ENCODE measurements at places on chromosomes 11 and 22.

DNA sequence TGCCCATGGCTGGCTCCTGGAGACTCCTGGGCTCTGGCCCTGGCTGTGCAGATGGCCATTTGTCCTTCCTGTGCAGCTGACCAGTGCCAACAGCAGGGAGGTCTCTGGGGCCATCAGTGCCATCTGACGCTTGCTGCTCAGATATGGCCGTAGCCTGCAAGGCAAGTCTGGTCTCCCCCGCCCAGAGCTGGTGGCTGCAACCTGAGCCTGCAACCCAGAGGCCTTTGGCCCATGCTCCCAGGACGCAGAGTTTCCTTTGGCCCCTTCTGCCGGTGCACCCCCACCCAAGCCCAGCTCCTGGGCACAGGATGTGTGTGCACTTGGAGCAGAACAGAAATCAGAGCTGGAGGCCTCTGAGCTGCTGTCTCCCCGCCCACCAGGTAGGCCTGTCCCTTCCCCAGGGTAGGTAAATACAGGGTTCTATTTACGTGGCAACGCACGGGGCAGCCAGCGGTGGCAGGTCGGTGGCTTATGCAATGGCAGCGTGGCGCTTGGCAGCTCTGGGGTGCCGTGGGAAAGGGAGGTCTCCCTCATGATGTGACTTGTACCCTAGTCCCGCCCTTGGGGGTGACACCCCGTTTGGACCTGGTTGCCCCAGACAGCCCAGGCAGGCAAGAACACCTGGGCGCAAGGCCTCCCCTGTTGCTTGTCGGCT, 21.0 kb upstream of the MYEOV start:
- no peak for DNase-seq

DNA sequence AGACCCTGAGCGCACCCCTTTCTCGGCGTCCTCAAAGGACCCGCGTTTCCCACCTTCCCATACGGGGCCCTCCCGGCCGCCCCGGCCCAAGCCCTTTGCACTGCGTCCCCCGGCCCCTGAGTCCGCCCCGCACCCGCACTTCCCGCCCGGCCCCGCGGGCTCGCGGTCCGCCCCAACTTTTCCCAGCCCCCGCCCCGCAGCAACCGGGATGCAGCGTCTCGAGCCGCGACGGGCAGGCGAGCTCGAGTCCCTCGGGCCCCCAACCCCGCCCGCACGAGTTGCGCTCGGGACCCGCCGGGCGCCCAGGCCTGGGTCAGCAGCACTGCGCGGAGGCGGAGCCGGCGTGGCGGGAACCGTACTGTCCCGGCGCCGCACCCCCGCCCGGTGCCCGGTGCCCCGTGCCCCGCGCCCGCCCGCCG, 371 bp downstream of the SMCO4 start:
- DNase-seq: no peak

DNA sequence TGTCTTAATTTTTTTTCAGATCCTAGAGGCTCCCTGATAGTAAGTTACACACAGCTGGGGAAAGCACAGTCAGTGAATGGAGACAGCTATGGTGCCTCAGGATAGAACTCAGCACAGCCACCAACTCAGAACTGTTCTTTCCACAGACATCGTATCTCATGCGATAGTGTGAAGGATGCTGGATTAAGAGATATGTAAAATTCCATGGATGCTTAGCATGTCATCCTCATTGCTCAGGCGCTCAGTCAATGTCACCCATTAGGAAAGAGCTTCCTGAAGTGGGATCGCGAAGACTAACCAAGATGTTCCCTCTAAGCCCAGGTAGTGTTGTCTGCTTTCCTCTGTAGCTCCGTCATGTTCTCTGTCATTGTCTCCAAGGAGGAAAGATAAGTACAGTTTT, 1000.4 kb downstream of the OPCML start:
- DNase-seq: no peak

DNA sequence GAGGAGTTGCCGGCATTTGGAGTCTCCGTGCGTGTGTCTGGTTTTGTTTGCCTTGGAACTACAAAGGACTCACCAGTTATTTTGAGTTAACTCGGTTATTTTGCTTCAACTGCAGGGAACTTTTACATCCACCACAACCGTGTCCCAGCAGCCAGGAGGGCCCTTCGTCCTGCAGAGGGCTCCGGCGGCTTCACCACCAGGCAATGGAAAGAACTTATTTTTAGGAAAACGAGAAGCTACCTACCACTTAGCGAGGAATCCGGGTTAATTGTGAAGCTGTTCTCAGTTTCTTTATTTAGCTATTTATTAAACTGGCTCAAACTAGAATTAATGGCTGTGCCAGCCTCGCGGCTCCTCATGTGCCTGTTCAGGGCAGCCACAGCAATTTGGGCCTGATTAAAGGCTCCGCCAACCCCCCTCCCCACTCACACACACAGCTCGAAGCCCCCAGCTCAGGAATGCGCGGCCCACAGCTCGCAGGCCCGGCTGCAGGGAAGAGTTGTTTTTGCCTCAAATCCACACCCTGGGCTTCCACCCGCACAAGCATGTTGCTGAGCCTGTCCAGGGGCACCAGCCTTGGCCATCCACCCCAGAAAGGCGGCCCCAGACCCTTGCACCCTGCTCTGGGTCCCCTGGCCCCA, 55.9 kb upstream of the FGF3 start:
- no peak for DNase-seq

DNA sequence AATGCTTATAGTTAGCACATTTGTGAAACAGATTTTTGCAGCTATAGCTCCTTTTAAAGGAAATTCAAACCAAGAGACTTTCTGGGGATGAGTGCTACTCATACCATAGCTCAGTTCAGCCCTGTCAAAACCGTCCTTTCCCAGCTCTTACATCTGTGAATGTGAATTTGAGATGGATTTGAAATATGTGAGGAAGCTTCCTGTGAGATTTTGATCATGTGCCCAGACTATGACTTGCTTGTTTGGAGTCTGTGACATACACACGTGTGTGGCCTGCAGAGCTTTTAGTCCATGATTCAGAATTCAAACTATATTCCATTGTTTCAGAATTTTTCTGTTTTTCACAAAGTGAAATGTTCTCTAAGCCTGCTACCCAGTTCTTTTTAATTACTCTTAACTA, 4.4 kb upstream of the MMP1 start:
- no peak for DNase-seq

GRCh38 chr11:132033051-132033450, 662.6 kb downstream of the NTM start:
- no peak for DNase-seq

- no peak for DNase-seq
Measured at GRCh38 chr11:68541116-68541515, 80.6 kb downstream of the PPP6R3 start.

DNA sequence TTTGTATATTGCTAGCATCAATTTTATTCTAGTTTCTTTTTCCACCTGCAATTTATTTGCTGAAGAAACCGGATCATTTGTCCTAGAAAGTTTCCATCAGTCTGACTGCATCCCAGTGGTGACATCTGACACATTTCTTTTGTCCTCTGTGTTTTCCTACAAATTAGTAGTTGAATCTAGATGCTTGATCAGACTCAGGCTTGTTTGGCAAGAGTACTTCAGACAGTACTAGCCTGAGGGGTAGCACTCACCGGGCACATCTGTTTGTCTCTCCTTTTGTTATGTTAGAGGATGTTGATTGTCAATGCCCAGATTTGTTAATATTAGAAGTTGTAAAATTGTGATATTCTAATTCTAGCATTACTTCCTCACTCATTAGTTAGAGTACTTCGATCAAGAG, 204.8 kb downstream of the SWAP70 start:
- DNase-seq: no peak

DNA sequence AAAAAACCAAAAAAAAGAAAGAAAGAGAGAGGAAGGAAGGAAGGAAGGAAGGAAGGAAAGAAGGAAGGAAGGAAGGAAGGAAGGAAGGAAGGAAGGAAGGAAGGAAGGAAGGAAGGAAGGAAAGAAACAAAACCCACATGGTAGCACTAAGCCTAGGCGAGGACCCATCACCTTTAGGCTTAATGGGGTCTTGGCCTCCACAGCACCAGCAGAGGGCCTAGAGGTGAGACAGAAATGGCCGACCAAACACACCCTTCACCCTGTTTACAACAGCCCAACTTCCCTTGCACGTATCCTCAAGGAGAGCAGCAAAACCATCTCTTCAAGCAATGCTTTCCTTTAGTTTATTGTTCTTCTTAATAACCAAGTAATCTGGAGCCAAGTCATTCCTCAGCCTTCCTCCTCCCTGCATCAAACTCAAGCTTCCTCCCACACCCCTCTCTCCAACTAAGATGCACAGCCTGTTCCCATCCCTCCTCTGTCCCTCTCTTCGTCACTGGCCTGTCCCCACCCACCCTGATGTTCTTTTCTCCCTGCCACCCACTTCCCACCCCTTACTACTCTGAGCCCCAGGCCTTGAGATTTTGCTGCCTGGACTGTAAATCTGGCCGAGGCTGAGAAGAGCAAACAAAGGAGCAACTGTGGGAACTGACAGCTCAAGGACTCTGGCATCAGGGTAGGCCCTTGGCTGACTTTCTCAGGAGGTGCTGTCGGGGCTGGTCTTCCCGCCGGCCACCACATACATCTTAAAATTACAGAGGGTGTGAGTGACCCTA, 26.0 kb downstream of the POU2AF1 start:
- DNase-seq: no peak

DNA sequence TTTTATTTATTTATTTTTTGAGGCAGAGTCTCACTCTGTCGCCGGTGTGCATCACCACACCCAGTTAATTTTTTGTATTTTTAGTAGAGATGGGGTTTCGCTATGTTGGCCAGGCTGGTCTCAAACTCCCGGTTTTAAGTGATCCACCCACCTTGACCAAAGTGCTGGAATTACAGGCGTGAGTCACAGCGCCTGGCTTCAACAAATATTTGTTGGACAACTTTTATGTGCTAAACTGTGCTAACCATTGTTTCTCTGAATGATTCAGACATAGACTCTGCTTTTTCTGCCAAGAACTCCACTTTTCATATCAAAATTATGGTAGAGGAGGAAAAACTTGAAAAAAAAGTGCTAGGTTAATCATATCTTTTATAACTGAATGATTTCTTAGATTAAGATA, 36.3 kb downstream of the MMP7 start:
- no peak for DNase-seq

DNA sequence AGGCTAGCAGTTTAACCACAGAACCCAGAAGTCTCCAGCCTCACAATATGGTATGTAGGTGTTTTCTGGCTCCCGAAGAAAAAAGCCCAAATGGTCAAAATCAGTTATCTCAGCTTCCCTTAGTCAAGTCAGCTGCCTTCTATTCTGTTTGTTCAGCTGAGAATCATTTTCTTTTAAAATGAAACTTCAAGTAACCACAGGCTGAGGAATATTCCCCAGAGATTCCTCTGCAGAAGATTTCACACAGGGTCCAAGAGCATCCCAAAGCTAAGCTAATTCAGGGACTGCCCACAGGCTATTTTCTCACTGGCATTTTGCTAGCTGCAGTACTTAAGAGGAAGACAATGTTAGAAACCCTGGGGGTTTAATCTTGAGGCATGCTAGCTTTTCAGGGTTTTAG, 977.0 kb upstream of the CHORDC1 start:
- no peak for DNase-seq

DNA sequence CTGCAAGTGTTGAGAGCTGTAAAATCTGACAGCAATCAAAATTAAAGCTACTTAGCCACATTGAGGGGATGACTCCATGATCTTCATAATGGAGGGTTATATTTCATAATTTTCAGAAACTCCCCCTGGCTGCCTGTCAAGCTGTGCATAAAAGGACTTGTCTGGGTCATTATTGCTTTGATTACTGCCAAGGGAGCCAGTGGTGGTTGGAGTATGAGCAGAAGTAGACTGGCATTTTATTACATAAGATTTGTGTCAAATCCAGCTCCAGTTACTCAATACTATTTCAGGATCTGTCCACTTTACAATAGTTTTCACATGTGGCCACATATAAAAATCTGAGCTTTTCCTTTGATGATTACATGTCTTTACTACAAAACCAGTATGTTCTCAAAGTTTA, 108.9 kb upstream of the SLC5A12 start:
- no peak for DNase-seq

GRCh38 chr22:19929586-19930550, 11.7 kb upstream of the COMT start:
- DNase-seq: no peak

GRCh38 chr11:8932564-8933180, at the start of gene C11orf16:
Gene C11orf16 (minus strand): TSS chr11:8932947. CDS start chr11:8932308, 639 bp downstream.
- no peak for DNase-seq

- DNase-seq: no peak
Measured at GRCh38 chr11:23859087-23859486, 637.8 kb upstream of the LUZP2 start.

DNA sequence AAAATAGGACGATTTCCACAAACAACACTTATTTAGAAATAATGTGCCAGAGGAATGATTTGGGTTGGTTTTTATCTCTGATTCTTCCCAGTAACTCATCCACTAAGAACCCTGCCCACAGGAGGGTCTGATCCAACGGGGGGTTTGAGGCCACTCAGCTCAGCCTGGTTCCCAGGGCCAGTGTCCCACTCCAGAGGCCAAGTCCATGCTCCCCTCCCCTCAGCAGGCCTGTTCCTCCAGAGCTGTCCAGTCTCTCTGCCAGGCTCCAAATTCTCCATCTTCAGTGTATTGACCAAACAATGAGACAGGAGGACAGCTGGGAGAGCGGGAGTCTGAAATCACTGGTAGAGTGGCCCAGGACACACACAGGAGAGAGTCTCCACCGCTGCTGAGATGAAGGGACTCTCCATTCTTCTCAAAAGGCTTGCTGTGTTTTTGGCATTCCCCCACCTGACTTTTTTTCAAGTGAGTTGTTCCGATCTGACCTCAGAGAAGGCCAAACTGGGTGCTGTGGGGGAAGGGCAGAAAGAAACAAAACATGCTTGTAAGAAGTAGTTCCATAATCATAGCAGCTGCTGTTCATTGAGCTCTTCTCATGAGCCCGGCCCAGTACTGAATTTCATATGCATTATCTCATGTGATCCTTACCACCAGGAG, 17.6 kb upstream of the SCN2B start:
- DNase-seq: no peak

- no peak for DNase-seq
Measured at GRCh38 chr11:110474578-110474977, 44.8 kb downstream of the FDX1 start.

All from stimulated activated naive CD8-positive, alpha-beta T cell treated with anti-CD3 and anti-CD28 coated beads, Interleukin-15, Interleukin-2, amounts not matched to agents 100 U/mL and 50 U/mL, for 24 hours (primary cell).